Hematopoietic multipotent progenitor cell treated with erythropoietin and hydrocortisone succinate and interleukin-3 and kit ligand, for 6 days (in vitro differentiated cells): ENCODE measurements at places on chromosomes 7 and 10.
A peak's percentile ranks its signal among the peaks of the same experiment; 100 is the strongest.

DNA sequence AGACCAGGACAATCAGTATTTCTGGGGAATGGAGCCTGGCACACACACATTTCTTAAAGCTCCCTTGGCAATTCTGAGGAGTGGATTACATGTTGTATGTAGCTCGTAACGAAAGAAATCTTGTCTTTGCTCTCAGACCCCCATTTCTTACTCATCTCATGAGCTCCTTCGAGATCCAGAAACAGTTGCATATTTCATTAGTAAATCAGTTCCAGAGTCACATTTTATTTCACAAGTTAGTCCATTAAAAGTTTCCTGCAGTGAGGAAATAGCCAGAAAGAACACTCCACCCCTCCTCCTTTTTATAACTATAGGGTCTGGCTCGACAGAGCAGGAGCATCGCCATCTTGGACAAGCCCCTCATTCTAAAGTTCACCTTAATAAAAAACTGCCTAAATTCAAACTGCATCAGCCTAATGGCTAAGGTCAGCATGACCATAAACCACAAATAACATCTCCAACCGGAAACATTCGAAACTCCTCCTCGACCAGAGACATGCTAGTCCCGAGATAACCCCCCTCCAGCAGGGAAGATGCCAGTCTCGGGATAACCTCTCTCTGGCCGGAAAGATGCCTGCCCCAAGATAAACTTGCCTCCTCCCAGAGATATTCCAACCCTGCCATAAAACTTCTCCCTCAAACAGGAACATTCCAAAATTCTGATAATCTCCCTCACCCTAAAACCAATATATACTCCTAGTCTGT is 7.4 kb downstream of the EGFR start:
- no peak for DNase-seq

DNA sequence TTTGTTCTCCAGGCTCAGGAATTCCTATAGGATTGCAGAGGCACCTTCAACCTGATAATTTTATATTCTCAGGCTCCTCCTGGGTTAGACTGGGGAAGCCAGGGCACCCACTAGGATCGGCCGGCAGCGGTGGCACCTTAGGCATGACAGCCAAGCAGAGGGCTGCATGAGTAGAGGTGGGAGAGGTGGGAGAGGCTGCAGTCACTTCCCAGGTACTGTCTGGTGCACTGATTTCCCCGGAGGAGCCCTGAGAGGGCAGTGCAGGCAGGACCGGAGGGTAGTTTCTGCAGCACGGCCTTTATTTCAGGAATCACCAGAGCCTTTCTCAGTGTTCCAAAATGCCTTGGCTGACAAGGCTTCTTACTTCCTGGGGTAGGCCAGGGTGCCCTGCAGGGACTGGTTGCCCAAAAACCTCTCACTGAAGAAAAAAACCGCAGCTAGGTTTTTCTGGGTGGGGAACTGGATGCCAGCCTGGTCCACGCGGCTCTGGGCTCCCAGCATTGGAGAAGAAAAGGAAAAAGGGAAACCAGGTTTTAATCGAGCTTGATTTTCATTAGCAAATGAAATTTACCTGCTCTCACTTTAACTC is 3.6 kb upstream of the HOXA13 start:
- no peak for DNase-seq

DNA sequence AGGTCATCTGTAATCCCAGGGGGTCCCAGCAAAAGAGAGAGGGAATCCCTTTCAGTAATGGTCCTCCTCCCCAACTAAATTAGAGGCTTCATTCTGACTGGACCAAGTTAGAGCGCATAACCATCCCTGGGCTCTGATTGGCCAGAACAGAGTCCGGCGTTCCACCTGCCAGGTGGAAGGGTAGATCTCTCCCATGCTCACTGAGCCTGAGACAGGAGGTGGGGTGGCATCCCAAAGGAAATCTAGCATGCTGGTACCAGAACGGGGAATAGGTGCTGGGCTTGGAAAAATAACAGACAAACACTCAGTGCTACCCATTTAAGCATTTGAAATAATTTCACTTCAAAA is 21.0 kb upstream of the TSPAN33 start:
- no peak for DNase-seq

GRCh38 chr10:122802282-122802681 is 43.4 kb downstream of the CUZD1 start:
- DNase-seq: no peak

DNA sequence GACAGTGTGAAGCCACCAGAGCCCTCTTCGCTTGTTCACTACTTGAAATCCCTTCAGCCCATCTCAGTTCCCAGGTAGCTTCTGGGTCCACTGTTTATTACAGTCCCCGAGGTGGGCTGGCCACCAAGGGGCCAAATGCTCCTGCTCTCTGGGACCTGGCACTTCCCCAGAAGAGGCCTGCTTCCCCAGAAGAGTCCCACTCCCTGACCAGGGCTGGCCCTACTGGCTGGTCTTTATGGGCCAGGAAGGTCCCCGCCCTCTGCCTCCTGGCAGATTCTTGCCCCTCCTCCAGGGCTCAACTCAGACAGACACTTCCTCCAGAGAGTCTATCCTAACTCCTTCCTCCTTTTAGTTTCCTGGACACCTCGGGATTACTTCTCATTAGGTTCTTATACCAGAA is 70.7 kb upstream of the LRRC18 start:
- no peak for DNase-seq

DNA sequence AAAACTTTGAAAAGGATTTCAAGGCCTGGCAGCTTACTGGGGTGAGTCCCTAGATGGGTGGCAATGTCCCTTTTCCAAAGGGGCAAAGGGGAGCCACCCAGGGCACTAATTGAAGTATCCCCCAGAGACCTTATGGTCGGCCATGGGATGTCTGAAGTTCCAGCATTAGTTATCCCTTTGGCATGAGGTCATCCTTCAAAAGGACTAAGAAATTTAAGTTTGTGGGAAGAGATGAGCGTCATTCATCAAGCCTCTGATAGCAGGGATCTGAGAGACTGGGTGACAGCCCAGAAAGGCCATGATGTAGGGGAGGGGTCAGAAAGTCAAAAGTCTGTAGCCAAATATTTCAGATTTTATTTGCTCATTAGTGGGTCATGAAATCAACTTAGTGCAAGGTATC is 195.3 kb downstream of the ZNF438 start:
- no peak for DNase-seq

DNA sequence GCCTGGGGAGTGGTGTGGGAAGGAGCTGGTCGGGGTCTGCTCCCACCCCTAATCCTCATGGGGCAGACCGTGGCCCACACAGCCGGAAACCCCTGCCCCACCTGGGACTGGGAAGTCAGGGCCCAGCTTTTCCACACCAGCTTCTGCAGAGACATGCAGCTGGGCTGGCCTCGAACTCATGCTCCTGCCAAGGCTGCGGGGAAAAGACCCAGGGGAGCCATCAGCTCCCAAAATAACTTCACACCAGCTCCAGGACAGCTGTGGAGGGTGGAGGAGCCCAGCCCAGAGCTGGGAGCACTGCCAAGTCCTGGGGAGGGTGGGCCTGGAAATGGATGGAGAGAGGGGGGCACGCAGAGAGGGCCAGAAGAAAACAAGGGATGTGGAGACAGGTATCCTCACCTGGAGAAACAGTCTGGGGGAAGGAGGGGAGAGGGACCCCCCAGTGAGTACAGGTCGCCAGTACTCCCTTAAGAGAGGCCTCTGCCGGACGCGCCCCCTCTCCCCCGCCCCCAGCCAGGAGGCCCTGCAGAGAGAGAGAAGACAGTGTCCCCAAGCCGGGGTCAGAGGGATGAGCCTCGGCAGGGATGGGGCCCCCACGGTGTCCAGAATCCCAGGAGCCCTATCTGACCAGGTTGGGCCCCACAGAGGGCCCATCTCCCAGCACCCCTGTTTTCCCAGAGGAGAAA is 11.5 kb upstream of the GRIFIN start:
- no peak for DNase-seq

DNA sequence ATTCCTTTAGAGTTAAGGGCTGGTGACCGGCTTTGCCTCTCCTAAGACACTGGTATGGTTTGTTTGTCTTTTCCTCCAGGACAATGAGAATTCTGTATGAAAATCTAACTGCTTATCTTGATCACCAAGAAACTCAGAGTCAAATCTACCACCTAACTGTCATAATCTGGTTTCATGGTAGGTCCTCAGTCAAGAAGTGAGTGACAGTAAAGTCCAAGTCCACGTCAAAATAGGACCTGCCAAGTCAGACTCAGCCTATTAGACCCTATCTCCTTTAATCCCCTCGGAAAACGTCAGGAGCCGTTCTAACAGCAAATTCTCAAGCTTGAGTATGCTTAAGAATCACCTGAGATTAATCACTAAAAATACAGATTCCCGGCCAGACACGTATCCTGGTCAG is 37.4 kb downstream of the C7orf33 start:
- DNase-seq: no peak

GRCh38 chr7:30596014-30596641 is 1.4 kb downstream of the GARS1 start:
- DNase-seq: peak; percentile 56

DNA sequence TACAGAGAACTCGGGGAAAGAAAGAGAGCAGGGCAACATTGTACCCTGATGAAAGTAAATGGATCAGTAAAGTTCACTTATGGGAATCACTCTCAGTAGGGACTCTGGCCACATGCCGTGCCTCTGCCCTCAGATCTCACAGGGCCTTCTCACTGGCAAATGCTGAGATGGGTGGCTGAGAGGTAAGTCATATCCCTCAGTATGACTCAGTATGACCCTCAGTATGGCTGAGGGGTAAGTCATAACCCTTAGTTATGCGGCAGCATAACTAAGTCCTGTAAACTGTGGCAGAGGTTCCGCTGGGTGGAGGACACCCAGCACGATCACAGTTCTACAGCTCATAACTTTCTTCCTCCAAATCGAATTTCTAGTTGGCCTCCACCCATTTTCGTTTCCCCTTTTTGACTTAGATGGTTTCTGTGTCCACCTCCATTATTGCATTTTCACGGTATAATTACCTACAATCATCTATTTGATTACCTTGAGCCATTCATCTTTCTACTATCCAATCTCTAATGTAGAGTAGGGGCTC is 26.5 kb upstream of the WNT16 start:
- no peak for DNase-seq

DNA sequence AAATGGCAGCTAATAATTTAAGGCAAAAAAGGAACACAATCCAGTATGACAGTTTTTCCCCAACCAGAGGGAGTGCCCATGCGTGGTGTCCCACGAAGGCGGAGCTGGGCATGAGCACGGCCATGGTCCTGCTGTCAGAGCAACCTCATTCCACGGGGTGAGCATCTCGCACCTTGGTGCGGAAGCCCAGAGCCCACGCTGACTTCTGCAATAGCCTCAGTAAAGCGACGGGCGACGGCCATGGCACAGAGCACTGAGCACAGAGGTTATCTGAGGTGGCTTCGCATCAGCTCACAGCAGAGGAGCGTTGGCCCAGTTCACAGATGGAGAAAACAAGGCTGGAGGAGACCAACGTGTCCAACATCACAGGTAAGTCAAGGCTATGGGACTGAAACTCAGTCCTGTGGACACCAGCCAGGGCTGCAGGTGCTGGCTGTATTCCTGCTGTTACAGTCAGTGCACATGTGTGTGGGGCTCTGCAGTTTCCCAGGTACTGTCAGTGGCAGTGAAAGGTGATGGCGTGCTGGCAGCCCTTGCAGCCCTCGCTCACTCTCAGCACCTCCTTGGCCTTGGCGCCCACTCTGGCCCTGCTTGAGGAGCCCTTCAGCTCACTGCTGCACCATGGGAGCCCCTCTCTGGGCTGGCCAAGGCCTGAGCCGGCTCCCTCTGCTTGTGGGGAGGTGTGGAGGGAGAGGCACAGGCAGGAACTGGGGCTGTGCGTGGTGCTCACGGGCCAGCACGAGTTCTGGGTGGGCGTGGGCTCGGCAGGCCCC is 525.6 kb downstream of the PTPRN2 start:
- DNase-seq: no peak

- no peak for DNase-seq
Observed at GRCh38 chr10:74900297-74900696, 73.9 kb downstream of the KAT6B start.

GRCh38 chr10:115972426-115972825 is 300.6 kb downstream of the GFRA1 start:
- no peak for DNase-seq

- no peak for DNase-seq
Observed at GRCh38 chr7:47383696-47384445, 198.0 kb downstream of the TNS3 start.

- no peak for DNase-seq
Observed at GRCh38 chr10:101061624-101062231, at the start of gene KAZALD1. TSS of gene KAZALD1 (plus strand) at chr10:101061989. CDS start at chr10:101062593, 604 bp downstream.

DNA sequence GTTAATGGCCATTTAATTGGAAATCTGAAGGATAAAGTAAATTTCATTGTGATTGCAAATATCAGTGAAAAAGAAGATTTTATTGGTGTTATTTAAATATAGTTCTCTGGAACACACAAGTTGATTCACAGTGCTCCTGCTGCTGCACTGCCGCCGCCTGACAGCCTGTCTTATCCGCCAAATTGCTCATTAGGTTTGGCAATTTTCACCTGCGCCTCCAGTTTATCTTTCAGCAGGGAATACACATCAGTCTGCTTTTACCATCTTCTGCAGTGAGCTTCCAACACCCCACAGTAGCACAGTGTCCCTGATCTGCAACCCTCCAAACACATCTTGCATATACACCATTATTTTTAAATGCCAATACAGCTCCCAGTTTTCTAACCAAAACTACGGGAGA is 308.3 kb downstream of the PARD3 start:
- no peak for DNase-seq

DNA sequence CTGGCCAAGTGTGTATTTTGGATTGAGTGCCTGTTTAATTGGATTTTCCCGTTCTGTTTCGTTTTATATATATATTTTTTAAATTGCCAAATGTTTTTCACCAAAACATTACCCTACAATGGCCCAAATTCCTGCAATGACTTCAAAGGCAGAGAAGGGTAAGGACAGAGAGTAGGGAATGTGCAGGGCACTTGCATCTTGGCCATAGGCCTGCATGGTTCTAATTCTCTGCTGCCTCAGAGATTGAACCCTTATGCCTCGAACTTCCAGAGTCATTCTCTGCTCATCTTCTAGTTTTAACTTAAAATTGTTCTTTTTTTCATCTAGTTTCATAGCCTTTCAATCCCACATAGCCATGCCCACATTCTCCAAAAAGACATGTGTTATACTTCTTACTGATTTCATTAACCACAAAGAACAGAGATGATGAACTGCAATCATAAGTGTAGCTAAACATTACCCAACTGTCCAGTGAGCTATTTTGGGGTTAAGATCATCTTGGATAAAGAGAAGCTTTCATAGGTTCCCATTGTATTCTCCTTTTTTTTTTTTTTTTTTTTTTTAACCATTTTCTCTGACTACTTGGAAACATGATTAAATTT is 177.6 kb downstream of the PLXDC2 start:
- peak; percentile 41 for DNase-seq

- DNase-seq: no peak
Observed at GRCh38 chr10:26839966-26840627, 20.7 kb downstream of the ABI1 start.

DNA sequence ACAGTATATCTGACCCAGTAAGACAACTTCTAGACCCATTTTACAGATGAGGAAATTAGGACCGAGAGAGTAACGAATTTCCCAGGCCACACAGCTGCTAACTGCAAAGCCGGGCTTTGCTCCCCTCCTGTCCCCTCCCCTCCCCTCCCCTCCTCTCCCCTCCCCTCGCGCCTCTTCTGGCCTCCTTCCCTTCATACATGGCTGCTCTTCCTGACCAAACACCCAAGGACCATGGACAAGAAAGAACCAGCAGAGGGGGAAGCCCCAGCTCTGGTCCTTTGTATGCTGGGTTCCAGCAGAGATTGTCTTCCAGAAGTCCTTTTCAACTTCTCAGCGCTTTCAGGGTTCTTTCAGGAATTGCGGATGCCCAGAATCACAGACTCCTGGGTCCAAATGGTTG is 3.6 kb upstream of the TMEM72 start:
- DNase-seq: no peak
